MG63 (cell line): ENCODE measurements at places on chromosomes 2 and 18.

- DNase-seq = no peak
These were observed 1.5 kb upstream of the GPBAR1 start for GRCh38 chr2:218259099-218259961.

DNA sequence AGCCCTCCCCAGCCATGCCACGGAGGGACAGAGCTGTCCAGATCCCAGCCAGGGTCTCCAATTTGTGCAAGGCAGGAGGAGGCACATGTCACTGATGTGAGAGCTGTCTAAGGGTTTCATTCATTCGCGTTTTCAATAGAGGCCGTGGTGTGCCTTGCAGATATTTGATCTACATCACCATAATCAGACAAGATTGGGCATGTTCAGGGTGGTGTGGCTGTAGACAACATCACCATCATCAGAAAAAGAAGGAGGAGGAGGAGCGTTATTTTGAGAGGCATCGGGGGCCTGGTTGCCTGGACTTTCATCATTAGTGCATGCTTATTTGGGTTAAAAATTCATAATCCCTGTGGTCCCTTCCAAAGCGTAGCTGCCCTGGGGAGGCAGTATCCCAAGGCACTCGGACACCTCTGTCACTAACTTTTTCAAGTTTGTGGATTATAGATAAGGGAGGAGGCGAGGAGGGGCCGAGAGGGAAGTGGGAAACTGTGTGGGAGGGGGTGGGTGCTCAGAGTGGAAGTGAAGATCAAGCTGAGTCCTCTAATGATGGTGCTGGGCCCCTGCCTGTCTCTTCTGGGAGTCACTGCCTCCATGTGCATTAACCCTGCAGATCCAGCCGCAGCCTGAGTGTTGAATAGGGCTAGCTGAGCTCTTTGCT, 194.1 kb downstream of the CTIF start:
- no peak for DNase-seq

DNA sequence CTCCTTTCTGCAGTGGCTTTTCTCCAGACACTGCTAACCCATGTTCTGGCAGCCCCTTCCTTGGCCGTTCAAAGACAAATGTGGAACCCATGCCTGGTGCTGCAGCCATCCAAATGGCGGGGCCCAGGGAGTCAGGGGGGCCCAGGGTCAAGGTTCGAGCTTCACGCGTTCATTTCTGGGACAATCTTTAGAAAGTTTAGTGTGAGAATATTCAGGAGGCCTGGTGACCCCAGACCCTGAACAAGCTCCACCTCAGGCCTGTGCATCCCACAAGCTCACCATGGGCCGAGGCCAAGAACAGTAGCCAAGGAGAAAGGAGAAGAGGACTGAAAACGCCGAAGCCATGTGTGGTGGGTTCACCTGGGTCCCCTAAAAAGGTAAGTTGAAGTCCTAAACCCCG, 54.4 kb downstream of the ANKMY1 start:
- DNase-seq = no peak

- no peak for DNase-seq
These were observed 47.4 kb downstream of the SLC8A1 start for GRCh38 chr2:40404517-40404916.

GRCh38 chr2:11998218-11998617, 251.8 kb downstream of the LPIN1 start:
- peak; percentile 74 for DNase-seq

- no peak for DNase-seq
These were observed 98.6 kb downstream of the NOL10 start for GRCh38 chr2:10591207-10591606.

DNA sequence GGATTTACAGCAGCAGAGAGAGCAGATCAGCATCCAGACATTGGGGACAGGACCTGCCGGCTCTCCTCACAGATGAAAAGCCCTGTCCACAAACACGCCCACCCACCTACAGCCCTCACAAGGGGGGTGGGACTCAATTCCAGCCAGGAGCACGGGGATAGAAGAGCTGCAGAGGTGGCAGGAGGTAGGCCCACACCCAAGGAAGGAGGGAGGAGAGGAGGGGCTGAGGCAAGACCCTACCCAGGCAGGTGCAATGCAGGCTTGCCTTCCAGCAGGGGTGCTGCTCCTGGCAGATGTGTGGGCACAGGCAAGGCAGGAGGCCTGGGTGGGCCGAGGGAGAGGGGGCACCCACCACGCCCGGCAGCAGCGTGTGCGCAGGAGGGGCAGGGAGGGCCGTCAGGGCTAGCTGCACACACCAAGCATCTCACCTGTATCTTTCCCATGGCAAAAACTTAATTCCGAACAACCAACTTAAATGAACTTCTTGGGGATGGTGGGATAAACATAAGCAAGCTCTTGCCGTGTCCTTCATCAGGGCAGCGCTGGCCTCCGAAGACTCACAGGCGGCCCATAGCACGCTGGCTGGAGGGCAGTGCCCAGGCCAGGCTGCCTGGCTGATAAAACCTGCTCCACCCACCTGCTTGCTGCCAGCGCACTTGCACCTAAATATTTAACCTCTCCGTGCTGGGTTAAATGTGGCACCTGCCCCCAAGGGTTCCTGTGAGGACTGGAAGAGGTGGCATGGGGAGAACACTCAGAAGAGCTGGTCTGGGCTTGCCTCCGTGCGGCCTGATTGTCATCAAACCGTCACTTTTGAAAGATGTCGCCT, 219.5 kb downstream of the HDAC4 start:
- DNase-seq = no peak

- peak; percentile 32 for DNase-seq
These were observed 84.9 kb downstream of the BCL11A start for GRCh38 chr2:60468382-60469085.

DNA sequence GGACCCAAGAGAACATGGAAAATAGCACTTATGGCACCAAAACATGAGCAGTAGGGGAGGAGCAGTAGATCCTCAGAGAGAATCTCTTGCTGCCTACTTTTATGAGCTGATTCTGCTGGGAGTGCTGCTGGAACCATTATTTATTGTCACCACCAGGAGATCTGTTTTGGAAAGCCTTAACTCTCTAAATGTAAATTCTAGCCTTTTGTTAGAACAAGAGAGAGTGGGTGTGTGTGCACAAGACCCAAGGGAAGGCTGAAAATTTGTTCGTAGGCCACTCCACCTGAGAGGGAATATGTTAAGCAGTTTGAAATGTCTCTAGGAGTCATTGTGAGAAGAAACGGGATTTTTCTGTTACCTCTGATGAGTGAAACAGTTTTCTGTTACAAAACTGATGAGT, 16.2 kb upstream of the FAM237A start:
- no peak for DNase-seq

- no peak for DNase-seq
These were observed 31.4 kb downstream of the FOSL2 start for GRCh38 chr2:28423856-28424605.

DNA sequence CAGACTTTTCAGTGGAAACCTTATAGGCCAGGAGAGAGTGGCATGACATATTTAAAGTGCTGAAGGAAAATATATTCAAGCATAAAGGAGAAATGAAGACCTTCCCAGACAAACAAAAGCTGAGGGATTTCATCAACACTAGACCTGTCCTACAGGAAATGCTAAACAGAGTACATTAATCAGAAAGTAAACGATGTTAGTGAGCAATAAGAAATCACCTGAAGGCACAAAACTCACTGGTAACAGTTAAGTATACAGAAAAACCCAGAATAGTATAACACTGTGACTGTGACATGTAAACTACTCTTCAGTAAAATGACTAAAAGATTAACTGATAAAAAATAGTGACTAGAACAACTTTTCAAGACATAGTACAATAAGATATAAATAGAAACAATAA, 87.4 kb downstream of the ATP8B1 start:
- no peak for DNase-seq
